ENCODE measurements at places on chromosomes 6 and 20.

DNA sequence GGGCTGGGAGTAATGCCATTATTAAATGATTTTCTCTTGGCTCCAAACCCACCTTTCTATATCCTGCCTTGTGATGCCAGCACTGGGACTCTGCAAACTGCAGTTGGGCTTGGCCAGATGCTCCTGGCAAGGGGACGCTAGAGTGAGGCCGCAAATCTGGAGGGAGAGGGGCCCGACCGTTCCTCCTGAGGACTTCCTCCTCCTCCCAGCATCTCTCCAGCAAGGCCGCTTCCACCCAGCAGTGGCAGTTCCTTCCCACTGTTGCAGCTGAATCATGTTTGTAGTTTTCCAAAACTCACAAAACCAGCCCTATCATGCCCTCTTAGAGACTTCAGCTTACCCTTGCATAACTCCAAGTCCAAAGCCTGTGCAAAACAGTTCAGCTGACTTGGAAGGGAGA, 244.4 kb downstream of the FOXA2 start:
- no peak for DNase-seq
- peaks cover 12% of the 10 kb centered on the region for H3K4me1 ChIP-seq
- peaks cover 11% of the 10 kb centered on the region for H3K27me3 ChIP-seq
- H3K4me3 ChIP-seq = no peak overlapping the region

DNA sequence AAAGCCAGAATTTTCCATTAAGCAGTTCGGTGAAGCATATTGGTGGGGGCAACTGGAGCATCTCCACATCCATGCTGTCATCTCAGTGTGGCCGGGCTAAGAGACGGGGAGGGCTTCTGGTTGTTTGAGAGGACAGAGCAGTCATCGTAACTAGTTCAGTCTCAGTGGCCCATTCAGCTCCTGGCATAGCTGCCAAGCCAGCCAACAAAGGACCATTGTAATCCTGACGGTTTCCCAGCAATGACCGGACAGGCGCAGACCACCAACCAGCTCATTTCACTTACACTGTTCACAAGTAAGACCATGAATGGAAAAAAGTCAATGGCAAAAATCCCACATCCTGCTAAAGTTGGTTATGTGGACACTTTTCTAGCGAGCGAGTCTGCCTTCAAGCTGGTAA, 14.9 kb upstream of the HDDC2 start:
- no peak for DNase-seq
- no peaks in the 10 kb centered on the region for H3K27me3 ChIP-seq
- peaks cover 10% of the 10 kb centered on the region for H3K4me1 ChIP-seq

DNA sequence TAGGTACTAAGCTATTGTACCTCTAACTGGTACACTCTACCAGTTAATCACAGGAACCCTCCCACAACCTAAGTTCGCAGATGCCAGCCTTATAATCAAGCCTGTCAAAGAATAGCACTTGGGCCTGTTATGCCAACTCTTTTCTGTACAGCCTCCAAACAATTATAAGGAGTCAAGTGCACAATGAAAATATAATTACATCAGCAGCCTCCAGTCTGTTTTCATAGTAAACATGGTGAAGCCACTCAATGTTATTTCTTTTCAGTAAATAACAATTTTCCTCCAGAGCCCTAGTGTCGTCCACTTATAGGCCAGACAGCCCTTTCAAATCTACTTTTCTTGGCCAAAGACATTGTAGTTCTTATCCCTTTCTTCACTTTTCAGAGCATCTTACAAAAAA, 82.7 kb upstream of the CARMIL1 start:
- no peaks in the 10 kb centered on the region for H3K27me3 ChIP-seq
- no peak overlapping the region for H3K27ac ChIP-seq
- DNase-seq = no peak
- H3K4me1 ChIP-seq = no peaks in the 10 kb centered on the region

DNA sequence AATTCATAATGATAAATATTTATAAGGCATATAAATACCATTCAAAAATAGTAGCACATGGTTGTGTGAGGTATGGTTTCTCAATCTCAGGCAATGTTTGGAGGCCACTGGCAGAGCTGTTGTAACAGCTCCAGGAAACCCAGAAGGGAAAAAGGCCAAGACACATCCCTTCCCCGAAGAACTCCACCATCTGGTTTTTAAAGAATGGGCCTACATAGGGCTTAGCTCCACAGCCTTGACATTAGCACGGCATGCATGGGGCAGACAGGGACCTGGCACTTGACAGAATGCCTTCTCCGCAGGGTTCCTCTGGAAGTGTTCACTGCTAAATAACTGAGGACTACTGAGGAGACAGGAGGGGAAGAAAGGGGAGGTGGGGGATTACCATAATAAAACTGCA, 16.1 kb upstream of the FOXO3 start:
- no peak for DNase-seq
- H3K27me3 ChIP-seq = peaks cover 7% of the 10 kb centered on the region
- no peak overlapping the region for H3K27ac ChIP-seq
- H3K4me1 ChIP-seq = peaks cover 12% of the 10 kb centered on the region
- 0 out of 2 replicates have a peak, but pooled peaks cover 4% of the 10 kb centered on the region for H3K36me3 ChIP-seq
- no peak overlapping the region for H3K4me3 ChIP-seq

GRCh38 chr6:36769183-36769675, 70.0 kb downstream of the CPNE5 start:
- H3K4me1 ChIP-seq = peaks cover 24% of the 10 kb centered on the region
- H3K27ac ChIP-seq = no peak overlapping the region
- DNase-seq = no peak

DNA sequence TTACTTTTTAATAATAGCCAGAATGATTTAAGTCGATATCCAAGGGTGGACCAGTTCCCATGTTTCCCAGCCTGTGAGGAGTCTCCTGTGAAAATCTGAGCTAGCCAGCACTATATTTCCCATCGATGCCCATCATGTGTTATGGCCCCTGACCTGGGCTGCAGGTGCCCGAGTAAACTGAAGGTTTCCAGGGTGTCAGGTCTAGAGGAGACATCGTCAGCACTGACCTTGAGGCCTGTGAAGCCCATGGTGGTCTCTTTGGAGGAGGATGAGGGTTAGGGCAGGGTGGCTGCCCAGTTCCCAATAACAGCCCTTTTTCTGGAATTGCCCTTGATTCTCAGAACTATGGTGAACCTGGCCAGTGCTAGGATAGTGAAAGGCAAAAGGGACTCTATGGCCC, 63.0 kb upstream of the TOP1 start:
- H3K4me3 ChIP-seq = no peak overlapping the region
- peaks cover 14% of the 10 kb centered on the region for H3K4me1 ChIP-seq
- H3K36me3 ChIP-seq = no peaks in the 10 kb centered on the region
- H3K27ac ChIP-seq = no peak overlapping the region
- DNase-seq = no peak
- peaks cover 12% of the 10 kb centered on the region for H3K27me3 ChIP-seq

- H3K4me1 ChIP-seq = peaks cover 17% of the 10 kb centered on the region
- H3K36me3 ChIP-seq = peaks cover 12% of the 10 kb centered on the region
- peak; percentile 43 for DNase-seq
- H3K27ac ChIP-seq = peak within 1 kb of the TSS; percentile 100
- peak within 1 kb of the TSS; percentile 99 for H3K4me3 ChIP-seq
- no peaks in the 10 kb centered on the region for H3K27me3 ChIP-seq
These were observed at the start of gene RGL2 for GRCh38 chr6:33298773-33299236. RGL2 (minus strand) TSS chr6:33298942; CDS start chr6:33298610, 332 bp downstream.

DNA sequence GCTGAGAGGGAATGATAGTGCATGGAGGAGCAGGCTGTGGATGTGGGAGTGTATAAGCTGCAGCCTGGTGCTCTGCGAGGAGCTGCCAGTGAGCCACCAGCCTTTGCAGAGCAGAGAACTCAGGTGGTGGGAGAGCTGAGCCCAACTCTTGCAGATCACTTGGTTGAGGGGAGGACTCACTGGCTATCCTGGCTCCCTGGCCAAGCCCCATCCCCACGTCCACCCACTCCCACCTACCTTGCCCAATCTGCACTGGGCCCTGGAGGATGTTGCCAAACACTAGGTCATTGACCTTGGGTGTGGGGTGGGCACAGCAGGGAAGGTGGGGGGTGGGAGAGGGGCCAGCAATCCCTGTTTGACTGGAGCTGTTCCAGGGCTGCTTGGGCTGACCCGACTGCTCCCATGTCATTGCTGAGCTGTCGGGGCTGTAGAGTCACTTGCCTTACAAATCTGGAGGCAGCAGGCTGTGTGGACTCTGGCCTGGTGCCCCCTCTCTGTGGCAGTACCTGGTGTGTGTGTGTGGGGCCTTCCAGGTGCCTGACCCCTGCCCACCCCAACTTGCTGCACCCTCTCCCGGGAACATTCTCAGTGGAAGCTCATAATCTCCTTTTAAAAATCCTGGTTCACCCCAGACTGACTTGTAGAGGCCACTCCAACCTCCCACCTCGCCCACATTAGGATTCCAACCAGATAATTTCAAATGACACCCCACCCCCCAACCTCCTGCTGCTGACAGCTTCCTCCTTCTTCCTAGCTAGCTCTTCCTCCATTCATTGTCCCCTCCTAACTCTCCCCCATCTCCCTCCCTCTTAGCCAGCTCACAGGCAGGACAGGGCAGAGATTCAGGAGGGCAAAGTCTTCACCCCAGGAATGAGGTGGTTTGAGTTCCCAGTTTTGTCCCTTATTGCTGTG, 162.3 kb downstream of the MRPL14 start:
- no peaks in the 10 kb centered on the region for H3K27me3 ChIP-seq
- H3K36me3 ChIP-seq = no peaks in the 10 kb centered on the region
- H3K4me3 ChIP-seq = no peak overlapping the region
- H3K4me1 ChIP-seq = peaks cover 21% of the 10 kb centered on the region
- no peak for DNase-seq

DNA sequence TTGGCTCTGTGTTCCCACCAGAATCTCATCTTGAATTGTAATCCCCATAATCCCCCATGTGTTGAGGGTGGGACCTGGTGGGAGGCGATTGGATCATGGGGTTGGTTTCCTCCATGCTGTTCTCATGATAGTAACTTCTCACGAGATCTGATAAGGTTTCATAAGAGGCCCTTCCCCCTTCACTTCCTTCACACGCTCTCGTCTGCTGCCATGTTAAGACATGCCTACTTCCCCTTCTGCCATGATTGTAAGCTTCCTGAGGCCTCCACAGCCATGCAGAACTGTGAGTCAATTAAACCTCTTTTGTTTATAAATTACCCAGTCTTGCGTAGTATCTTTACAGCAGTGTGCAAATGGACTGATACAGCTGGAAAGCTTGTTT, 90.0 kb downstream of the ELOVL5 start:
- no peaks in the 10 kb centered on the region for H3K27me3 ChIP-seq
- DNase-seq = no peak
- H3K27ac ChIP-seq = peak overlapping the region; percentile 56
- H3K4me1 ChIP-seq = no peaks in the 10 kb centered on the region
- no peak overlapping the region for H3K4me3 ChIP-seq
- H3K36me3 ChIP-seq = peaks cover 38% of the 10 kb centered on the region

DNA sequence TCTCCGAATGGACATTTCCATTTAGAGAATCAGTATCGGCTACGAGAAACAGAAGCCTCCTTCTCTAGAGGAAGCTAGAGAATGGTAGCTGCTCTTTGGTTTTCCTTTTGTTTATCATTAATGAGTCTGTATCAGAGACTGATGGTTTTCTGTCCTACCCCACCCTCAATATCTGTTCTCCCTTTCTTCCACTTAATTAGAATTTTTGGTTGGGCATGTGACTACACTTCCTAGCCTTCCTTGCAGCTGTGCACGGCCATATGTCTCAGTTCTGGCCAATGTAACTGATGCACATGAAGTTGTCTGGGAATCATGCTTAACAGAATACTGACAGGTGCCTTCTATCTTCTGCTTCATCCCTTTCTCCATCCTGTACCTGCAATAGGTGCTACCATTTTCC, 19.0 kb downstream of the RNF24 start:
- H3K27ac ChIP-seq = no peak overlapping the region
- no peaks in the 10 kb centered on the region for H3K4me1 ChIP-seq
- no peak for DNase-seq
- no peaks in the 10 kb centered on the region for H3K27me3 ChIP-seq
- no peak overlapping the region for H3K4me3 ChIP-seq

DNA sequence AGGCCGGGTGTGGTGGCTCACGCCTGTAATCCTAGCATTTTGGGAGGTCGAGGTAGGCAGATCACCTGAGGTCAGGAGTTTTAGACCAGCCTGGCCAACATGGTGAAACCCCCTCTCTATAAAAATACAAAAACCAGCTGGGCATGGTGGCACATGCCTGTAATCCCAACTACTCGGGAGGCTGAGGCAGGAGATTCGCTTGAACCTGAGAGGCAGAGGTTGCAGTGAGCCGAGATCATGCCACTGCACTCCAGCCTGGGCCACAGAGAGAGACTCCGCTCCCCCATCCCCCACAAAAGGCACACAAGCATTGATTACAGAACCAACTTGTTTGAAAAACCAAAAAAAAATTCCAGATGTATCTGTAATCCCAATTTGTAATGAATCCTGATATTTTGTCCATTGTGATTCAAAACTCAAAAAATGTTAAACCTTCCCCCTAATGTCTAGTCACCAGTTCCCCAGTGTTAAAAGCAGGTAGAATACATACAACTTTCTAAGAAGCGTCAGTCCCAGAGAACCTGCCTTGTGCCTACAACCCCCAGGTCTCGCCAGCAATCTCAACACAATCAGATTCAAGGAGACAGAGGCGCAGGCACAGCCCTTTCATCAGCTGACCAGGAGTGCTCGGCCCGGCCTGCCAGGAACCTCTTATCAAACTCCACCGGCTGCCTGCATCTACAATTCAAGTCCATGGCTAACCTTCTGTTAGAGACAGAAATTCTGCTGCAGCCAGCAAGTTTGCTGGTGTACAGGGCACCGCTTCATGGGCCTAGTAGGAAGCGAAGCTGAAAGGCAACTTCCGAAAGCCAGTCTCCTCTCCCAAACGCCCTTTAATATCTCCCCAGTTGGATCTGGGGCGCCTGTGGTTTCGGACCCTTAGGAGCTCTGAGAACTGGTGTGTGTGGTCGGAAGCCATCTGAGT, 2.1 kb downstream of the EZR start:
- H3K27ac ChIP-seq = peak overlapping the region; percentile 99
- H3K4me3 ChIP-seq = peak overlapping the region; percentile 95
- peak; percentile 32 for DNase-seq

DNA sequence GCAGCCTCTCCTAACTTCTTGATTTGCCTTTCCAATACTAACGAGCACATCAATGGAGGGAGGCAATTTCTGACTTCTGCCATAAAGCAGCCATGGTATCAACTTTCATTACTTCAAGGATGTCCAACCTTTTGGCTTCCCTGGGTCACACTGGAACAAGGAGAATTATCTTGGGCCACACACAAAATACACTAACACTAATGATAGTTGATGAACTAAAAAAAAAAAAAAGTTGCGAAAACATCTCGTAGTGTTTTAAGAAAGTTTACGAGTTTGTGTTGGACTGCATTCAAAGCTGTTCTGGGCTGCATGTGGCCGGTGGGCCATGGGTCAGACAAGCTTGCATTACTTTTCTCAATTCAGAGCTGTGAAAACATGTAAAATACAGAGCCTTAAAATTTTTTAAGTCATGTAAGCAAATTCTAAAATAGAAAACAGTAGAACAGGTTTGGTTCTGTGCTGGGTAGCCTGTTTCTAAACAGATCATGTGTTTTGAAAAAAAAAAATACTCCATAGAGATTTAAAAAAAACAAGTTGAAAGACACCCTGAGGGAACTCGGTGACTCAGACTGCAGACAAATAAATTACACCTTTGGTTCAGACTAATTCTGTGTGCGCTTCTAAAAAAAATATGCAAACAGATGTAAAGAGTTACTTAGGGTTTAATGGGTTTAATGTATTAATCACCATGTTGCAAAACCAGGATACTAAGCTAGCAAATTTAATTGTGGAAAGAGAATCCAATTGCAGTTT, 43.6 kb upstream of the SLC22A23 start:
- peaks cover 17% of the 10 kb centered on the region for H3K4me1 ChIP-seq
- no peak for DNase-seq
- H3K4me3 ChIP-seq = no peak overlapping the region

GRCh38 chr20:35297155-35297554, 4.9 kb upstream of the FAM83C start:
- H3K4me1 ChIP-seq = peaks cover 5% of the 10 kb centered on the region
- peaks cover 4% of the 10 kb centered on the region for H3K27me3 ChIP-seq
- DNase-seq = no peak

Measured in WTC11 (cell line).